ENCODE measurements at places on chromosomes 12 and 14. TPM values are rescaled to one million over a fixed set of nuclear protein-coding genes. Genes with fewer than 3 reads are reported as not detected.
A peak's percentile ranks its signal among the peaks of the same experiment; 100 is the strongest.

GRCh38 chr12:95258151-95258550, 40.5 kb downstream of the VEZT start:
- H3K36me3 ChIP-seq = peaks cover 42% of the 10 kb centered on the region
- peak; percentile 24 for DNase-seq
- H3K27ac ChIP-seq = no peak overlapping the region
- 0 out of 2 replicates have a peak, but pooled peaks cover 3% of the 10 kb centered on the region for H3K4me1 ChIP-seq
- H3K4me3 ChIP-seq = no peak overlapping the region

DNA sequence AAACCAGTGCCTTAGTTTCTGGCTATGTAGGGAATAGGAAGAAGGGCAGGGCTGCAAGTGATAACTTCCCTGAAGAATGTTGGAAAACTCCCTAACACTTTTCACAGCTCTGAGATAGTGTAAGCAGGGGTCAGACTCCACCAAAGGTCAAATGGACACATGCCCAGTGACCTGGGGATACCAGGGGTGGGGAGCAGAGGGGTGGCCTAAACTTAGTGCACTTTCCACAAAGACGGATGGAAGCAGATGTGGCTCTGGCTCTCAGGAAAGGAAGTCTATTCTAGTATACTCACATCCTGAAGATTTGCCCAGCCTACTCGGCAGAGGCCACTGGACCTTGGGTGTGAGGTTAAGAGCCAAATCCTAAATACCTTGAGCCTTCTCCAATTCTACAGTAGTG, 285.8 kb downstream of the NUAK1 start:
- no peak overlapping the region for H3K4me3 ChIP-seq
- DNase-seq = no peak
- no peaks in the 10 kb centered on the region for H3K36me3 ChIP-seq
- no peaks in the 10 kb centered on the region for H3K4me1 ChIP-seq
- H3K27me3 ChIP-seq = no peaks in the 10 kb centered on the region
- no peak overlapping the region for H3K27ac ChIP-seq

- H3K36me3 ChIP-seq = no peaks in the 10 kb centered on the region
- H3K4me3 ChIP-seq = no peak overlapping the region
- H3K27me3 ChIP-seq = no peaks in the 10 kb centered on the region
- H3K27ac ChIP-seq = no peak overlapping the region
- DNase-seq = no peak
Measured at GRCh38 chr14:94363151-94363624, 25.2 kb downstream of the SERPINA1 start.

- no peak overlapping the region for H3K27ac ChIP-seq
- no peaks in the 10 kb centered on the region for H3K36me3 ChIP-seq
- H3K27me3 ChIP-seq = no peaks in the 10 kb centered on the region
- peak; percentile 37 for DNase-seq
Measured at GRCh38 chr12:84397263-84397662, 515.3 kb downstream of the SLC6A15 start.

DNA sequence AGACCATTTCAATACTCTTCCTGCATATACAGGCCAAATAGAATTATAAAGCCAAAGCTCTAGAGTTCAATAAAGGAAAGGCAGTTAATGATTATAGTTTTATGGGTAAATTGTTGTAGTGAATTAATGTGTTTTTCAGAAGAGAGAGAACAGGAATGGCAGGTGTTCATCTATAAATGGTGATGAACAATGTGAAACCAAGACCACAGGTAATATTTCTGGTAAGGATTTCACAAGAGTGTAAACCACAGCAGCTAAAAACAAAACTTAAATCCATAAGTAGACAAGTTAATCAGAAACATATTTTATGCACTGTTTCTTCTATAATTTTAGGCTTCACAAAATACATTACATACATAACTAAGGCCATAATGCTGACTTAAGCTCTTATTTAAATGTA, 204.4 kb downstream of the SYT1 start:
- no peak overlapping the region for H3K27ac ChIP-seq
- no peak overlapping the region for H3K4me3 ChIP-seq
- DNase-seq = no peak
- no peaks in the 10 kb centered on the region for H3K36me3 ChIP-seq
- no peaks in the 10 kb centered on the region for H3K27me3 ChIP-seq

The NELL2 gene
- polyA plus RNA-seq = not detected

The ANKRD33 gene
- not detected for polyA plus RNA-seq

The PLEK2 gene
- polyA plus RNA-seq = 11.4 TPM

GRCh38 chr14:94612174-94612573, at the start of gene SERPINA3:
TSS of gene SERPINA3 (plus strand) at chr14:94612391. CDS start at chr14:94614442, 2,051 bp downstream.
- no peaks in the 10 kb centered on the region for H3K36me3 ChIP-seq
- no peak within 1 kb of the TSS for H3K4me3 ChIP-seq
- H3K27me3 ChIP-seq = no peaks in the 10 kb centered on the region

DNA sequence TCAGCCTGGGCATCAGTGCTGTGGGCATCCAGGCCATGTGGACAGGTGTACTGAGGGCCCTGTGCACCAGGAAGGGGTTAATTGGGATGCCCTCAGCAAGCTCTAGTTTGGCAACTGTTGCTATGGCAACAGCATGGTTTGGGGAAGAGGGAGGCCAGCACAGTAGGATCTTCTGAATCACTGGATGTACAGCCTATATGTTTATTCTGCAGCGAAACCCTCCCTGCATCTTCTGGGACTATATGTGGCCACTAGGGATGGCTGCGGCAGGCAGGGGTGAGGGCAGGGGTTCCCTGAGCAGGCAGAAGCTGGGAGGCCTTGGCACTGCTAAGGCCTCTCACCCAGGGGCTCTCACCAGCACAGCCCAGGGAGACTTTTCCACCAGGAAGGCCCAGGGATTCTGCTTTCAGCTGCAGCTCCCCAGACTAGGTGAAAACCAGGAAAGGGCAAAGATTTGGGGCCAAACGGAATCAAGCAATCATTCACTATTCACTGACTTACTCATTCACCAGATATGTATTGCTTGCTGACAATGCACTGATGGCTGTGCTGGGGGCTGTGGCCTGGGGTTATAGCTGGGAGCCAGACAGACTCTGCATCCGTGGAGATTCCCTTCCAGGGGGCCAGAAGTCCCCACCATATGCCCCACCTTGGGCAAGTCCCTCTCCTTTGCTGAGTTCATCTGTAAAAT, 42.8 kb downstream of the IRF2BPL start:
- no peaks in the 10 kb centered on the region for H3K36me3 ChIP-seq
- peaks cover 8% of the 10 kb centered on the region for H3K4me1 ChIP-seq
- H3K4me3 ChIP-seq = no peak overlapping the region
- no peak overlapping the region for H3K27ac ChIP-seq

- H3K36me3 ChIP-seq = no peaks in the 10 kb centered on the region
- H3K4me1 ChIP-seq = peaks cover 61% of the 10 kb centered on the region
- H3K4me3 ChIP-seq = peak overlapping the region; percentile 68
- DNase-seq = peak; percentile 88
- no peaks in the 10 kb centered on the region for H3K27me3 ChIP-seq
Measured at GRCh38 chr12:53221203-53222080, 10.6 kb downstream of the RARG start.

The ST8SIA1 gene
- 0.15 TPM for polyA plus RNA-seq

GRCh38 chr12:40444174-40444573, 219.4 kb downstream of the LRRK2 start:
- no peak for DNase-seq
- H3K36me3 ChIP-seq = no peaks in the 10 kb centered on the region
- no peaks in the 10 kb centered on the region for H3K4me1 ChIP-seq
- no peak overlapping the region for H3K27ac ChIP-seq

- peak overlapping the region; percentile 94 for H3K27ac ChIP-seq
- no peaks in the 10 kb centered on the region for H3K27me3 ChIP-seq
- no peak for DNase-seq
- H3K36me3 ChIP-seq = no peaks in the 10 kb centered on the region
- H3K4me1 ChIP-seq = peaks cover 38% of the 10 kb centered on the region
Measured at GRCh38 chr14:104974146-104974541, 4.0 kb downstream of the AHNAK2 start.

DNA sequence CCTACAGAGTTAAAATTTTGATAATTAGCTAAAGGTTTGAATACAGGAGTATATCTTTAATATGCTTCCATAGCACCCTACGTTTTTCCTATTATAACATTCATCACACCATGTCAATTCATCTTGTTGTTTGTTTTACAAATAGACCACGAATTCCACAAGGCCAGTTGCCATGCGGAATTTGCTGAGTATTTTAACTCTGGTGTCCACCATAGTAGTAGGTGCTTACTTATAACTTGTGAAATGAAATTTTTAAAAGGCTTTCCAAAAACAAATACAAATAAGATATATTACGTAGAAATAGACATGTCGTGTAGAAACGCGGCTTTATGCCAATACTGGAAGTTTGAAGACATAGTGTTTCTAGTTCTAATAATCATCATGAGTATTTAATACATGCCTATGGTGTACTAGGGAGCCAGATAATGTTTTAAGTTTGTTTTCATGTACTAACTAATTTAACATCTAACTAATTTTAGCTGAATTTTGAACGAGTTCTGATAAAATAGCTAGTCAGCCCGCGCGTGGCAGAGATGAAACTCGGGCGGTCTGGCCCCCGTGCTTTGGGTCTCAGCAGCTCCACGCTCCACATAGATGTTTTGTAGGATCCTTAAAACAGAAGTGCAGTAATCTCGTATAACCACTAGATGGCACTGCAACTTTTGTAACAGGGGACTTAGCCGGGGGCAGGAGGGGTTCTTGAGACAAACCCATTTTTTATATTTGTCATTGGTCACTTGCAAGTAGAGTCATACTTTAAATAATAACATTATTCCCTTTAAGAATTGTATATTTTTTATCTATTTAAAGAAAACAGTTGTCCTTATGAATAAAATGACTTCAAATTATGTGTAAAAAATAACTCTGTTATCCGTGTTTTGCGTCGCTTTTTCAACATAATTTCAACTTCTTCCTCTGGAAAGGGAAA, 10.2 kb downstream of the CD69 start:
- peaks cover 13% of the 10 kb centered on the region for H3K27me3 ChIP-seq
- DNase-seq = peak; percentile 73
- no peak overlapping the region for H3K27ac ChIP-seq
- H3K4me1 ChIP-seq = peaks cover 4% of the 10 kb centered on the region
- no peaks in the 10 kb centered on the region for H3K36me3 ChIP-seq

DNA sequence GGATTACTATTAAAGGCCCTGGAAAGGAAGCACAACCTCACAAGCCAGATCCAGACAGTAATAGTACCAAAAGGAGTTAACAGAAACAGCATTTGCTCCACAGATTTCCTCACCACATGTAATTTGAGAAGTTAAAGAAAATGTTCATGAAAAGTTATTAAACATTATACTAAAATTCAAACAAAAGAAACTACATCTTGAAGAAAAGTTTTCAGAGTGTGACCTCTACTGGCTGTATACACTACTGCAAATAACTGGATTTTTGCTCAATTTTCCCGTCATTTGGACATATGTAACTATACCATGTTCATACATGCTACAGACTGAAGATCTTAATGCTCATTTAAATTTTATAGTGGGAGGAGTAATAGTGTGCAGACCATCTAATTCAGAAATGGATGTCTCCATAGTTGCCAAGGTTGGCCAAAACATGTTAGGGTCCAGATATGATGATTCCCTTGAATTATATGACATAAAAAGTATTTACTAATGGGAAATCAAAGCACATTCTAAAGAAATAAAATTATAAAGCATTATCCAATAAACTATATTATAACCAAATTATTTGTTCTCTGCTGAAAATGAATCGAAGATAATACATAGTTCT, 5.6 kb downstream of the KRR1 start:
- no peak overlapping the region for H3K4me3 ChIP-seq
- peak overlapping the region; percentile 44 for H3K27ac ChIP-seq
- peaks cover 9% of the 10 kb centered on the region for H3K4me1 ChIP-seq
- peaks cover 57% of the 10 kb centered on the region for H3K36me3 ChIP-seq
- DNase-seq = peak; percentile 66
- H3K27me3 ChIP-seq = no peaks in the 10 kb centered on the region

DNA sequence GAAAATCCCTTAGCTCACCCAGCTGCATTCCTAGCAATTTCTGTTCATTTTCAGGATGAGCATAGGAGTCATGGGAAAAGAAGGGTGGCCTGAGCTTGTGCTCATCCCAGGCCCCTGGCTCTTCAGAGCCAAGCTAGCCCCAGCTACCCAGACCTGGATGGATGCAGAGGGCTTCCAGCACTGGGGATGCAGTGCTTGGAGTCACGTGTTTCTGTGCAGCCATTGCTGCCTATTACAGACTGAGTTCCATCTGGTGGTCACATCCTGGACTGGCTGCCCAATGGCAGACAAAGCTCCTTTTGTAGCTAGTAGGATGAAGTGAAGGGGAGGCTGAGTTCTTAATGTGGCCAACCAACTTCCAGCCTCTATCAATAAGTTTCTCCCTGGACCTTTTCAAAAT, 54.2 kb upstream of the JDP2 start:
- H3K4me1 ChIP-seq = no peaks in the 10 kb centered on the region
- DNase-seq = no peak
- H3K27ac ChIP-seq = no peak overlapping the region
- H3K4me3 ChIP-seq = no peak overlapping the region
- H3K36me3 ChIP-seq = no peaks in the 10 kb centered on the region

The POTEG gene
- polyA plus RNA-seq = not detected

GRCh38 chr12:8145754-8146441, 10.9 kb upstream of the ZNF705A start:
- H3K4me3 ChIP-seq = peak overlapping the region; percentile 54
- peak overlapping the region; percentile 45 for H3K27ac ChIP-seq
- H3K4me1 ChIP-seq = 0 out of 2 replicates have a peak, but pooled peaks cover 5% of the 10 kb centered on the region
- peak; percentile 83 for DNase-seq
- H3K27me3 ChIP-seq = no peaks in the 10 kb centered on the region
- H3K36me3 ChIP-seq = no peaks in the 10 kb centered on the region

DNA sequence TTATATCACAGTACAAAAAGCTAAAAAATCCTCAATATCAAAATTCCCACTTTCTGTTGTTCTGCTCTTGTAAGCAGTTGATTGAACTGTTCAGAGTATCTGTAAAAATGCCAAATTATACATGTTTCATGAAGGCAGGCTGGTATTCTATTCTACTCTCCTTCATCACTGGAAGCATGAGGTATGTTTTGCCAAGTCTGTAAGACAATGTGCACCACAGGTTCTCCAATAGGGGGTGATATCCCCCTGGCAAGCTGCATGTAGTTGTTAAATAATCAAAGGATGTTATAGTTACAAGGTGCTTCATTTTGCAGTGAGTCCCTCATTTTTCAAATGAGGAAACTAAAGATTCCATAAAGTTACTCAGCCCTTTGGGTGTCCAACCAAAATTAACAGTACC, 15.1 kb upstream of the NEK9 start:
- H3K36me3 ChIP-seq = peaks cover 14% of the 10 kb centered on the region
- H3K4me3 ChIP-seq = no peak overlapping the region
- peak; percentile 54 for DNase-seq

GRCh38 chr14:32399920-32400319, 70.8 kb downstream of the AKAP6 start:
- H3K27ac ChIP-seq = no peak overlapping the region
- H3K36me3 ChIP-seq = no peaks in the 10 kb centered on the region
- H3K4me3 ChIP-seq = no peak overlapping the region
- peaks cover 50% of the 10 kb centered on the region for H3K4me1 ChIP-seq

All from GM23248 (cell line).